ENCODE measurements at places on chromosomes 2 and 18. TPM values are rescaled to one million over a fixed set of nuclear protein-coding genes. Genes with fewer than 3 reads are reported as not detected.

GRCh38 chr2:84866122-84866521, 14.8 kb downstream of the TRABD2A start:
- no peak for DNase-seq

GRCh38 chr2:20615466-20616241, 35.2 kb downstream of the HS1BP3 start:
- no peak for DNase-seq

DNA sequence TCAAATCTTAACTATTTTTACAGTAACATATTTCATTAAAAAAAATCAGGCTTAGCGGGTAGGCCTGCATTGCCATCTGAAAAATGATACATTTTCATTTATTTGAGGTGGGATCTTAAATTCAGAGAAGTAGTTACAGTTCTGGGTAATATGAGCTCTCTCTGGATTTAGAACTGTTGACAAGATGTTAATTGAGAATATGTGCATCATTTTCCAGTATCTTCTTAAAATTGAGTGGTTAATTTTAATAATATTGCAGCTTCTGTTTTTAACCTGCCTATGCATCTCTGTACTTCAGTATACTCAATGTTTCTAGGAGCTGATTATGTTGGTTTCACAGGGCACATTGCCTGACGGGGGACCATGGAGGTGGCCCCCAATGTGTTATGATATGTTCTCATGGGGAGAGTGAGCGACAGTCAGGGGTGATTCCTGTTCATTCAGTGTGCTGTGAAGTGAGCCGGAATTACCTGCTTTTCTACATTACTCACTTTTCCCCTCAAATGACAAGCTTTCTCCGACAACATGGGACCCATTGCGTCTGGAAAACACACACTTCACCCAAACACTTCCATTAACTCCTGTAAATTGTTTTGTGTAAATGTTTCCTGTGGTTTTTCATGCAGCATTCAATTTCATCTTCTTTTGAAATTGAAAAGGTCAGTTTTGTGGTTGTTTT, 406.2 kb downstream of the MTX2 start:
- DNase-seq: no peak

DNA sequence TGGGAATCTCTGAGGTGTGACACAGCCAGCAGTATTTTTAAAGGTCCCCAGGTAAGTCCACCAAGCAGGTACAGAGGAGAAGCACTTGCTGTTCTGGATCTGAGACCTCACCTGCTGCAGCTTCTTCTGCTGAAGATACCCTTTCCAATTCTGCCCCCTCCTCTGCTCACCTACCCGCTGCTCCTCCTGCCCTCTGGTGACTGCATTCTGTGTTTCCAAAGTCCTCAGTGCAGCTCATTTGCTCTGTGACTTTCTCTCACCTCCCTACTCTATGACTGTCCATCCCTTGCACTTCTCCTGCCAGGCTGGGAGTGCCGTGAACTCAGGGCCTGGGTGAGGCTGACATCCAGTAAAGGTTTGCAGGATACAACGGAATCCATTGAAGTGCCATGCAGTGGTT, 205.2 kb upstream of the LYPD1 start:
- no peak for DNase-seq

DNA sequence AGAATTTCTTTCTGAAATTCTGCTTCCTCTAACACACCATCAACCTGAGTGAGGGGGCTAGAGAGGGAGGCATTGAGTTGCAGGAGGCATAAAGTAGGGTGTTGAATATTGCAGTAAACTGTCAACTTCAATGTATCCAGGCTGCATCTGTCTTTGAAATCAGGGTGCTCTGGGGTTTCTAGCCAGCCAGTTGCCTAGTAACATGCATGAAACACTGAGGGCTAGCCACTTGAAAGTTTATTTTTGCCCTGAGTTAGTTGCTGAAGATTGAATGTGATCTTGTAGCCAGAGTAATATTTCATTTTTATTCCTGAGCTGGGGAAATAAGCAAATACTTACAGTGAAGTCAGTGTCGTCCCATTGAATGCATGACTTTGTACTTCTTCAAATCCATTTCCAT, 41.9 kb downstream of the LHCGR start:
- no peak for DNase-seq

GRCh38 chr2:120701499-120701898, 34.2 kb upstream of the GLI2 start:
- DNase-seq: no peak

- no peak for DNase-seq
Observed at GRCh38 chr2:55420439-55420725, 726 bp upstream of the CCDC88A start.

DNA sequence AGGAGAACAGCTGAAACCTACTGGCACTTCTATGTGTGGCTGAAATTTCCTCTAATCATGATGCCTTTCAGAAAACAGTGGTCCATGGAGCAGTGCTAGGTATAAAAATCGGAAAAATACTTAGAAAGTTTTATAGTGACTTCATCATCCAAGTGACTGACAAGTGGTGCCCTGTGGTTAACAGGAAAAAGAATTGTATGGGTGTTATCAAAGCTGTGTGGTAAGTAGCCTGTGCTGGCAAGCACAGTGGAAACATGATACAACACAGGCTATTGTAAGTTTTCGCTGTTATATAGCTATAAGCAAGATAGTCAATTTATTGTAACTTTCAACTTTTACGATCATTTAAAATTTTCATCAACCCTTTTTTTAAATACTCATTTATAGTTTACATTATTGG, 1599.7 kb upstream of the ZEB2 start:
- no peak for DNase-seq

RGPD4 gene
- not detected for total RNA-seq

FAP gene
- total RNA-seq: 3.0 TPM

IL37 gene
- total RNA-seq: 0.44 TPM

MLPH gene
- total RNA-seq: 0.63 TPM

PDCD1 gene
- not detected for total RNA-seq

GRHL1 gene
- 1.2 TPM for total RNA-seq

All from foreskin keratinocyte (primary cell).